Stimulated activated CD4-positive, alpha-beta T cell treated with anti-CD3 and anti-CD28 coated beads, Interleukin-4, amount 100 ng/mL, for 1 hour (primary cell): ENCODE measurements at places on chromosomes 4 and X.
A peak's percentile ranks its signal among the peaks of the same experiment; 100 is the strongest.

GRCh38 chrX:41670112-41670511, 18.7 kb upstream of the GPR34 start:
- no peak for DNase-seq

GRCh38 chr4:21976166-21976565, 27.6 kb upstream of the KCNIP4 start:
- no peak for DNase-seq

DNA sequence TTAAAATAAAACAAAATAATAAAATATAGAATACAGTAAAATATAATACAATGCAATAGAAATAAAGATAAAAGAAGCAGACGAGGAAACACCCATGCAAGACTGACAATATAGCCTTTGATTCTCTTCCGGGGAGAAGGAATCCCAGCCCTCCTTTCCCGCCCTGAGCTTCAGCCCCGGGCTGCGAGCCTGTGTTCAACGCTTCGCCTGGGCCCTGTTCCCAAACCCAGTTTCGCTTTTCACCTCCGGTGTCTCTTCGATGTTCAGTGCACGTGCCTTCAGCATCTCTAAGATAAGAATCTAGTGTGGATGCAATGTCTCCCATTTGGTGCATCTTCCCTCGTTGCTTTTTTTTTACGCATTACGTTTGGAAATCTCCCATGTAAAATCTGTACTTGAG, 38.4 kb upstream of the ARSD start:
- no peak for DNase-seq

- no peak for DNase-seq
These were observed 197.0 kb downstream of the BCOR start for GRCh38 chrX:39900777-39901170.

DNA sequence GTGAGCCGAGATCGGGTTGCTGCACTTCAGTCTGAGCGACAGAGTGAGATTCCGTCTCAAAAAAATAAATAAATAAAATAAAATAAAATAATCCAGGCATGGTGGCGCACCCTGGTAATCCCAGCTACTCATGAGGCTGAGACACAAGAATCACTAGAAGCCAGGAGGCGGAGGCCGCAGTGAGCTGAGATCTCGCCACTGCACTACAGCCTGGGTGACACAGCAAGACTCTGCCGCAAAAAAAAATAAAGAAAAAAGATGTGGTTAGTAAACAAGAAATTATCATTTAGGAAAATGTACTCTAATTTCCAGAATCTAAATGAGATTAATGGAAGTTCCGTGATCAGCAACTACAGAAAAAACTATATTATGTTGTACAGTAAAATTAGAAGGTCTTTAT, 14.5 kb upstream of the LRBA start:
- peak; percentile 35 for DNase-seq
